ENCODE measurements at places on chromosomes 13 and 19.
A peak's percentile ranks its signal among the peaks of the same experiment; 100 is the strongest.

GRCh38 chr13:35252536-35253205 is 223.8 kb downstream of the MAB21L1 start:
- DNase-seq: no peak

GRCh38 chr13:111316161-111316730 is 4.2 kb upstream of the TEX29 start:
- no peak for DNase-seq

GRCh38 chr13:40911341-40911740 is 107.8 kb downstream of the ELF1 start:
- no peak for DNase-seq

- DNase-seq: no peak
Observed at GRCh38 chr13:61086087-61086486, 329.6 kb downstream of the PCDH20 start.

- no peak for DNase-seq
Observed at GRCh38 chr13:76116751-76117360, 480.7 kb downstream of the LMO7 start.

DNA sequence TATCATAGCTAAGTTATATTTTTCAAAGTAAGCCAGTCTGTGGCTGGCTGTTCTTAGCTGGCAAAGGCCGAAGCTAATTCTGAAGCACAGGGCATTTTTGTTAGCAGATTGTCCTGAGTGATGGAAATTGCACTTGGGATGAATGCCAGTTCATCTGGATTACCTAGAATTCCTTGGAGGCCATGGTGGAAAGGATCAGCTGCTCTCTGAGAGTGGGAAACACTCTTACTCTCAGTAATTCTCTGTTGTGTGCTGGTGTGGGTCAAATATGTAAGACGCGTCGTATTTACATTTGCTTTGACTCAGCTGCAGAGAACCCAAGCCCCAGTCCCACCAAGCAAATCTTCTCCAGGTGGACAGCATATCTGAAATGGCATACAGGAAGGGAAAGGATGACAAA is 60.7 kb upstream of the C1QTNF9B start:
- DNase-seq: no peak

- no peak for DNase-seq
Observed at GRCh38 chr19:34370983-34371382, 6.0 kb downstream of the GPI start.

DNA sequence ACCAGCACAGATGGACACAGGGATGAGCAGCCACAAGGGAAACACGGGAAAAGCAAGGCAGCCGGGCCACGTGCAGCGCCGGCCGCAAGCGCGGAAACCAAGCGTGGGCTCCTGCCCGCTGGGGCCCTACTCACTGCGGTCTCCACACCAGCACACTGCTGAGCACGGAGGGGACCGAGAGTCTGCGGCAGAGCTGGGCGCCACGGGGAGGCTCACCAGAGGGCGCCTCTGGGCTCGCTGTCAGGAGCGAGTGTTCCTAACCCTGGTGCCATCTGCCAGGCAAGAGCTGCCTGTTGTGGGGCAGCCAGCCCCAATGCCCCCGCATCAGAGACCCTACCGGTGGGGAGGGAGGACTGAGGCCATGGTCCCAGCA is 26.5 kb downstream of the MPND start:
- peak; percentile 92 for DNase-seq

DNA sequence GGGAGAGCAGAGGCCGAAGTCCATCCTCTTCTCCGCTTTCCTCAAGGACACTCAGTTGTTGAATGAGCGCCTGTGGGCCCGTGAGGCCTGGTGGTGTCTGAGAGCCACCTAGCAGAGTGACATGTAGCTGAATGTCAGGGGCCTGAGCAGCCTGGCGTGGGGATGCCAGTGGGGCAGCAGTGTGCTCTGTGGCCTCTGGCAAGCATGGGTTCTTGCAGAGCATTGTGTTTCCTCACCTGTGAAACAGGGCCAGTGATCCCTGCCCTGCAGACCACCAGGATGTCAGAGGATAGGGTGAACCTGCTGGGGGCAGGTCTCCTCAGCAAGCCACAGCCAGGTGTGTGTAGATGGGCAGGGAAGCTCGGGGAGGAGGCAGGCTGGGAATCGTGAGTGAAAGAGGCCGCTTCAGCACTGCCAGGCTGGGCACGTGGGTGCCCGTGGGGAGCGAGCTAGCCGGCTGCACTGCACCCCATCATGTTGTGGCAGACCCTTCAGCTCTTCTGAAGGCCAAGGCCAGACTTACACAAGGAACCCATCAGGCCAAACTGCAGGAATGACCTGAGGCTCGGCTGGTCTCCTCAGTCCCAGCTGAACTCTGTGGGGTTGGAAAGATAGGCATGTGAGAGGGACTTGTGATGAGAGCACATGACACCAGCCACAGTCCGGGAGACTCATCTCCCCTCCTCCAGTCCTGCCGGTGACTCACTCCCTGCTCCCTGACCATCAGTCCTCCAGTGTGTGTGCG is 5.0 kb downstream of the PPP1R37 start:
- DNase-seq: no peak

GRCh38 chr13:29956853-29957252 is 106.4 kb upstream of the UBL3 start:
- DNase-seq: no peak

- no peak for DNase-seq
Observed at GRCh38 chr19:710767-711166, 2.0 kb downstream of the PALM start.

GRCh38 chr13:51637852-51638215 is 53.6 kb downstream of the WDFY2 start:
- DNase-seq: no peak

DNA sequence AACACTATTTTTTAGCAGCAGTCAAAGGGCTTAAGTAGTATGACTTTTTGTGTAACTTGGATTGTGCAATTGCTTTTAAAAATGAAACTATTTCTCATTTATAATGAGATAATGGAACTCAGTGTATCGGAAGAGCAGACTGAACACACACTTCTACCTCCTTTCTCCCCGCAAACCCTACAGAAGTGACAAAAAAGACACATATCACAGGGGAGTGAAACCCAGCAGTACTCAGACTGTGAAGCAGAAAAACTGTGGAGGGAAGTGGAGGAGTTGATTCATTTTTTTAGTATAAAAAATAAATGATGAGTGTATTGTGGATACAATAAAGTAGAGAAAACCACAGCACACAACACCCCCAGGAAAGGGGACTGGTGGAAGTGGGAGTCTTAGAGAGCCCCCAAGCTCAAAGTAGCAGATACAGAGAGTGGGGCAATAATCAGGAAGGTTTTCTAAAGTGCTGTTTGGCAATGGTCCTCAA is 9.7 kb downstream of the LPAR6 start:
- peak; percentile 65 for DNase-seq

- no peak for DNase-seq
Observed at GRCh38 chr13:26435171-26435570, 122.3 kb upstream of the WASF3 start.

GRCh38 chr19:51589511-51589910 is 18.4 kb downstream of the ZNF175 start:
- DNase-seq: no peak

DNA sequence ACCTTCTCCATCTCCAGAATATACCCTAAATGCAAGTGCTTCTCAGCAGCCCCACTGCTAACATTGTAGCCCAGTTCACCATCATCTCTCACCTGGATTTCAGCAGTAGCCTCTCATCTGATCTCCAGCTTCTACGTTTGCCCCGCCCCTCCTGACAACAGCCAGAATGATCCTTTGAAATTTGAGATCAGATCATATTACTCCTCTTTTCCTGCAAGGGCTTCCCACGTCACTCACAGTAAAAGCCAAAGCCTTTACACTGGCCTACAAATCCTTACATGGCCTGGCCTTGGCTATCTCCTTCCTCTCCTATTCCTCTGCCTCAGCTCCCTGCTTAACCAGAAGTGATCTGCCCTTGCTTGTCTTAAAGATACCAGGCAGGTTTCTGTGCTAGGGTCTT is 94.3 kb upstream of the NBEA start:
- DNase-seq: no peak

- peak; percentile 93 for DNase-seq
Observed at GRCh38 chr19:55643003-55643886, at the start of gene ZNF581. TSS of gene ZNF581 (plus strand) at chr19:55643649. CDS start at chr19:55644572, 923 bp downstream.

- DNase-seq: no peak
Observed at GRCh38 chr13:37413161-37413560, 185.4 kb downstream of the POSTN start.

- no peak for DNase-seq
Observed at GRCh38 chr13:106530980-106531481, 4.4 kb downstream of the EFNB2 start.

GRCh38 chr19:17997969-17998826 is 9.8 kb upstream of the ARRDC2 start:
- no peak for DNase-seq

DNA sequence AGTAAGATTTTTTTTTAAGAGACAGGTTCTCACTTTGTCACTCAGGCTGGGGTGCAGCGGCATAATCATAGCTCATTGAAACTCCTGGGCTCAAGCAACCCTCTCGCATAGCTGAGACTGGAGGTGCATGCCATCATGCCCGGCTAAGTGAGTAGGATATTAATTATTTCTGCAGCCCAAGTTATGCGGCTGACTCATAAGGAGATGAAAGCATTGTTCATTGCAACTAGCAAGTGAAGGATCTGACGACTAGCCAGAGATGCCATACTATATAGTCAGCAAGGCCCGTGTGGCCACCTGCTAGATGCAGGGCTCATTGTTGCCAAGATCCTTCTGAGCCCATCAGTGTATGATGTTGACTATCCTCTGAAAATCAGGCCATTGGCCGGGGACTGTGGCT is 45.2 kb downstream of the ABCC4 start:
- no peak for DNase-seq

GRCh38 chr13:23934520-23934919 is 37.2 kb upstream of the C1QTNF9B start:
- DNase-seq: no peak

DNA sequence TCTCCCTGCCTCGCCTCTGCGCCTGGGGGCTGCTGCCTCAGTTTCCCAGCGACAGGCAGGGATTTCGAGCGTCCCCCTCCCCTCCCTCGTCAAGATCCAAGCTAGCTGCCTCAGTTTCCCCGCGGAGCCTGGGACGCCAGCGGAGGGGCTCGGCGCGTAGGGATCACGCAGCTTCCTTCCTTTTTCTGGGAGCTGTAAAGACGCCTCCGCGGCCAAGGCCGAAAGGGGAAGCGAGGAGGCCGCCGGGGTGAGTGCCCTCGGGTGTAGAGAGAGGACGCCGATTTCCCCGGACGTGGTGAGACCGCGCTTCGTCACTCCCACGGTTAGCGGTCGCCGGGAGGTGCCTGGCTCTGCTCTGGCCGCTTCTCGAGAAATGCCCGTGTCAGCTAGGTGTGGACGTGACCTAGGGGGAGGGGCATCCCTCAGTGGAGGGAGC is 722 bp upstream of the ICAM1 start:
- DNase-seq: peak; percentile 89
